ENCODE measurements at places on chromosomes 6 and 20.
A peak's percentile ranks its signal among the peaks of the same experiment; 100 is the strongest.

GRCh38 chr20:62200491-62201172 is 17.8 kb downstream of the MTG2 start:
- DNase-seq: no peak

DNA sequence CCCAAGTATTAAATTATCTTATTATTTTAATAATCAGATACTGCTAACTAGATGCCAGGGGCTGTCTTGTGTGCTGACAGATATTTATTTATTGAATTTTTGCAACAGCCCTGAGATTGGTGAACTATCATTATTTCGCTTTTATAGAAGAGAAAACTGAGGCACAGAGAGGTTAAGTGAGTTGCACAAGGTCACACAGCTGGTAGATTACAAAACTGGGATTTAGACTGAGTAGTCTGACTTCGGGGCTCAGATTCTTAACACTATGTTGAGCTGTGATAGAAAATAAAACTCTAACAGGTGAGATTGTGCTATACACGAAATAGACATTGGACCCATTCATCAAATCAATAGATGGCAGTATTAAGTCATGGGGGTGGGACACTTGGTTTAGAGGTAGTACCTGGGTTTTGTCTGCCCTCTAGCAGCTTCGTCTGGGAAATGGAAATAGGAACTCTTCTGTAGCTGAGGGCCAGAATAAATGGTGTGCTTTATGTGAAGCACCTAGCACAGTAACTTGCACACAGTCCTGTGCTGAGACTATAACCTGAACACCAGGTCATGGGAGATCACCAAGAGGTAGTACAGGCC is 113.4 kb downstream of the B3GAT2 start:
- DNase-seq: no peak

- DNase-seq: peak; percentile 34
These were observed 57.2 kb upstream of the ARHGAP18 start for GRCh38 chr6:129766959-129767728.

DNA sequence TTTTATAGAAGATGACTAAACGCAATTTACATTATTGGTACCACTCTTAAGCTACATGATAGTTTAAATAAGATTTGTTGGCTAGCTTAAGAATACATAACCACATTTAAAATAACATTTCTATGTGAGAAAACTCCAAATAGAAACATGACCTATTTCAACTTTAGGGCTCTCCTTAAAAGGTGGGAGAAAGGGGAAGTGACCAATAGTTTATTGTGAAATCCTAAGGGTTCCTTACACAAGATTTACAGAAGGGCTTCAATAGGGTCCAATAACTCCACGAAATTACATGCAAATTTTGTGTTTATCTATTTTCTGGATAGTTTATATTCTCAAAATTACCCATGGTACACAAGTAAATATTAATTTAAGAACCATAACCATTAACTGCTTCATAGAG is 91.6 kb upstream of the DST start:
- no peak for DNase-seq

DNA sequence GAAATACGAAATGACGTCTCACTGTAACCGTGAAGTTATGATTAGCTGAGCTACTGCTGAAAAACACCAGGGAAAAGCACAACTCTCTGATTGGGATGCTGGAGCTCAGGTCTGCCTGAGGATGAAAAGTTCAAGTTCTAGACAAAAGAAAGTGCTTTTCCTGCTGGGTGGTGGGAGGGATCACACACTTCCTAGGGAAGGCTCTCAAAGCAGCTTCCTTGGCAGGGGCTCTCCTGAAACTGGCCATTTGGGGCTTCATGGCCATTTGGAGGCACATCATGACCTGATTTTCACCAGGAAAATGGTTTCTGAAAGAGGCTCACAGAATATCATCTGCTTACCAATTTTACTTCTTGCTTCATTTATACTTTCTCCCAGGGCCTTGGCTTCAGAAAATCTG is 97.1 kb upstream of the KCNK16 start:
- DNase-seq: no peak

DNA sequence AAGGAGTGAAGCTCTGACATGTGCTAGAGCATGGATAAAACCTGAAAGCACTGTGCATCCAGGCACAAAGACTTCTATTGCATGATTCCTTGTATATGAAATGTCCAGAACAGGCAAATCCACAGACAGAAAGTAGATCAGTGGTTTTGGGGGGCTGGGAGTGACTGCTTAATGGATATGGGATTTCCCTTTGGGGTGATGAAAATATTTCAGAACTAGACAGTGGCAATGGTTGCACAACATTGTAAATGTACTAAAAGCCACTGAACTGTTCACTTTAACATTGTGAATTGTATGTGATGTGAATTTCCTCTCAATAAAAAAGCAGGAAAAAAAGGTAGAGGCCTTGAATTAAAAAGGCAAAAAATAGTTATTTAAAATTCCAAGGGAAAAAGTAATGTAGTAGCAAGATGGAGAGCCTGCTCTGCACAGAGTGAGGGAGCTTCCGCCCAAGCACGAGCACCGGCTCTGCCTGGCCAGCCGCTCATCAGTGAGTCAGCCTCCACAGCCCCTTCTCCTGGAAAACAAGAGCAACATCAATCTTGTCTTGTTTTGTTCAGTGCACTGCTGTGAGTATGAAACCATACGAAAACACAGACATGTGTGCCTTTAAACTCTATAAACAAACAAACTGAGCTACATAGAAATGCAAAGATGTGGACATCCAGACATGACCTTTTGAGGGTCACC is 74.6 kb upstream of the THBS2 start:
- no peak for DNase-seq

DNA sequence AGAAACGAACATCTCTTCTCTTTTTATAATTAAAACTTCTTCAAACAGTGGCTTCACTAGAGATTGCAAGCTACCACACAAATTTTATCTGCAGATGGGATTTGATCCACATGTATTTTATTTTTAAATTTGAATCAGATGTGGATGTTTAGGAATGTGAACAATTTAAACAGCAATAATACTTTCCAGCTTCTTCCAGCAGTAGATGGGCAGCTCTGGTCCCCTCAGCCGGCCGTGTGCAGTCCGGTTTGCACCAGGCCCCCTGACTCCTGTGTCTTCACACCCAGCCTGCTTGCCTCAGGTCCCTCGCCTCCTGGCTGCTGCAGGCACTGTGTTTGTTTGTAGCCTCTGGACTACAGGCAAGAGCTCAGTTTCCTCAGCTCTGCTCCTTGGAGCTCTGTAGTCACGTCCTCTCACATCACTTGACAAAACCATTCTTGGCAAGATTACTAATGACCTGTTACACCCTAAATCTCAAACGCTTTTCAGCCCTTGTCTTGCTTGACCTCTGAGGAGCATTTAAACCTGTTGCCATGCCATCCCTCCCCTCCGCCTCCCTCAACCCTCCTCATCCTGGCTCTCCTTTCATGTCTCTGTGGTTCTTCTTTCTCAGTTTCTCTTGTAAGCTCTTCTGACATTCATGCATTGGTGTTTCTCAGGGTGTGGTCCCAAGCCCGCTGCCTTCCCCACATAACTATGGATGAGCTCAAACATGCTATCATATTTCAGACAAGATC is 13.2 kb upstream of the ZBTB24 start:
- DNase-seq: no peak

- no peak for DNase-seq
These were observed 487.6 kb downstream of the TFAP2A start for GRCh38 chr6:9927275-9927674.

DNA sequence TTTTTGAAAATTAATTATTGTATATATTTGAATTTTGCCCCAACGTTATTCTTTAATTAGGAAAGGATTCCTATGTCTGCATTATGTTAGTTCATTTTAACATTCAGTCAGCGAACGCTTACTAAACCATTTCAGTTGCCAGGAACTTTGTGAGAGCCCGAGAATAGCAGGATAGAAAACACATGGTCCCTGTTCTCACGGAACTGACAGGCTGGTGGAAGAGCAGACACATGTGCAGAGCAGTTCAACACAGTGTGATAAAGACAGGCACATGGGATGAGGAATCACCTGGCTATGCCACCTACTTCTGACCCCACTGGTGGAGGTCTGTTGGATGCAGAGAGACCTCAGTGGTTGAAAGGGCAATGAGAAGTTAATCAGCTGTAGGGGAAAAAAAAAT is 367.2 kb downstream of the EPM2A start:
- no peak for DNase-seq

GRCh38 chr6:127297502-127298070 is 30.9 kb downstream of the RNF146 start:
- no peak for DNase-seq

DNA sequence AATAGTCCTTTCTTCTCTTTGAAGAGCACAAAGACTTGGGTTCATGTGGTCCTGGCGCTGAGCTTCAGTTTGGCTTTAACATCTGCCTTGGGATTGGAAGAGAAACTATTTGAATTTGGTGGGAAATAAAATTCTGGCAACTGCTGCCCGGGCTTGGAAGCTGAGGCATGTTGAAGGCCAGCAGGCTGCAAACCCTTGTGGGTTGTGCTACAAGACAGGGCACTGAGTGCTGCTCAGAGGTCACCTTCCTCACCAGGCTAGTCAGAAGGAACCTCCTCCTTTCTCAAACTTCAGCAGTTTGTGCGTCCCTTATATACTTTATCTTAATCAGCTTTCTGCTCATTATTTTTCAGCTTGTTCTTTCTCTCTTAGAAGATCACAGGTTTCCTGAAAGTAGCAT is 238.4 kb upstream of the TBX18 start:
- no peak for DNase-seq

DNA sequence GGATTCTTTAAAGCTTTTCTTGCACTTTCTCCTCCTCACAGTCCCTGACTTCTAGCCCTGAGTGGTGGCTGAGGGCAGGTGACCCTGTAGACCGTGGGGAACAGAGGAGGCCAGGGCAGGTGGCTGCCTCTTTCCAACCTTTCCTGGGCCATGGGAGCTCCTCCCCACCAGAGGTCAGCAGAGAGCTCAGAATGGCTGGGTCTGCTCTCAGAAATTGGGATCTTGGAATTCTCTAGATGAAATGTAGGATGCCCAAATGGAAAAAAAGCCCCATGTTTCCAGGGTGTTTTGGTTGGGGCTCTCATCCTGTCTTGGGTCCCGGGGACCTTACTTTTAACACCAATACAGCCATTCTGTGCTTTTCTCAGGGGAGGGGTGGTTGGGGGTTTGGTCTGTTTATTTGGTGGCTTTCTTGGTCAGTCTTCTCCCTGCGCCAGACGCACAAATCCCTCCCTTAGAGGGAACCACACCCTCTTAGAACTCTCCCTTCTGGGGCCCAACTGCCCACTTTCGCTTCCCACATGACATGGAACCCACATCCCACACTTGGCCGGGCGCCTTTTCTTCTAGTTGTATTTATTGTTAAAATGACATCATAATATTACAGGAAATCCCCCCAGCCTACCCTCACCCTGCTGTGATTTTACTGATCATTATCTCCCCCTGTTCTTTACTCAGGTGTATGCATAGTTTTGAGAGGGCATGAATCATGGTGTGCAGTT is 17.9 kb downstream of the GNAS start:
- DNase-seq: peak; percentile 39

- no peak for DNase-seq
These were observed 424.8 kb downstream of the CBLN4 start for GRCh38 chr20:55580475-55580874.

- no peak for DNase-seq
These were observed 4.8 kb downstream of the TRPC4AP start for GRCh38 chr20:35087791-35088190.

DNA sequence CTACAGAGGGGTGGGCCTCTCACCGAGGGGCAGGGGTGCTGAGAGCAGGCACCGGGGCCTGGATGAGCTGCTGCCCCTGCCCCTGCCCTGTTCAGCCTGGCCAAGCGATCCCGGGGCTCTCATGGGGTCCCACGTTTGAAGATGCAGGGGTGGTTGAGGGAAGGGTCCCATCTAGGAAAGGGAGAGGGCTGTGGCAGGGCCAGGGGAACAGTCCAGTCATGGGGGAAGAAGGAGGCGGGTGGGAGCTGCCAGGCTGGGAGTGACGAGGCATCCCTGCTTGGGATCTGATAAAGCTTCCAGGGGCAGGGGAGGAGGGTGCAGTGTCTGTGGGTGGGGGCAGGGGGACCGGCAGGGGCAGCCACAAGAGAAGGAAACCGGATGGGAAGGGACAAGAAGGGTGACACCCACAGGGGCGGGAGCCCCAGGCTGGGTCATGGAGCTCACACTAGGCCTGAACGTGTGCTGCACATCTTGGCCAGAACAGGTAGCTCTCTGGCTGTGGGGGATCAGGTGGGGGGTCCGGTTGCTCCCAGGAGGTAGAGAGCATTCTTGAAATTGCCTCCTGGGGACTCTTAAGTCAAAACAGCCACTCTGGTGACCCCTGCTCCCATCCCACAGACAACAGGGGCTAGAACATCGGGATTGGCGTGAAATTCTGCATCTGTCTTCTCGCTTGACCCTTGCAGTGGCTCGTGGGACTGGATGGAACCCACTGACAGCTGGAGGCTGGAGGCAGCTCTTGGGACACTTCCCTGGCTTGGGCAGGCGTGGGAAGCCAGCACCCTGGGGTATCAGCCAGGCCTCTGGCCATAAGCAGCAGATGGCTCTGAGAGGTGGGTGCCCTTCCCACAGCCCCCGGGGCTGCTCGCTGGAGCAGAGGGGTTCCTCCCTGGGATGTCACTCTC is 58.0 kb upstream of the GATA5 start:
- DNase-seq: no peak

GRCh38 chr6:80094017-80094416 is 12.5 kb upstream of the BCKDHB start:
- DNase-seq: no peak

DNA sequence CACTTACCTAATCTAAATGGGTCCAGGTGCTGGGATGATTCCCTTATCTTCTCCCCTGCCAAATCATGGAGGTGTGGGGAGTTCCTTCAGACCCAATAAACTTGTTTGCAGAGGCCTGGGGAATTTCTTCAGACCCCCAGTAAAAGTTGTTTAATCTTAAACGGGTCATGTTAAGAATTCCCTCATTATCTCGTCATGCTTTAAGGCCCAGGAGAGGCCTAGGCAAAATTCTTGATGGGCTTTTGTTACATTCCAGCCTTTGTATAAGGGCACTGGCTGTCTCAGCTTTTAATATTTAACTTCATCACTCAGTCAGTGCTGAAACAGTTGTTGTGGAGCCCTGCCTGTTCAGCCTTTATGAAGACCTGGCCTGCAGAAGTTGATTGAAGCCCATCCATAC is 11.0 kb upstream of the SLC35B3 start:
- no peak for DNase-seq

- DNase-seq: no peak
These were observed 85.4 kb upstream of the PRSS16 start for GRCh38 chr6:27161946-27162603.

- no peak for DNase-seq
These were observed 1.1 kb upstream of the PHF10 start for GRCh38 chr6:169725125-169726048.

DNA sequence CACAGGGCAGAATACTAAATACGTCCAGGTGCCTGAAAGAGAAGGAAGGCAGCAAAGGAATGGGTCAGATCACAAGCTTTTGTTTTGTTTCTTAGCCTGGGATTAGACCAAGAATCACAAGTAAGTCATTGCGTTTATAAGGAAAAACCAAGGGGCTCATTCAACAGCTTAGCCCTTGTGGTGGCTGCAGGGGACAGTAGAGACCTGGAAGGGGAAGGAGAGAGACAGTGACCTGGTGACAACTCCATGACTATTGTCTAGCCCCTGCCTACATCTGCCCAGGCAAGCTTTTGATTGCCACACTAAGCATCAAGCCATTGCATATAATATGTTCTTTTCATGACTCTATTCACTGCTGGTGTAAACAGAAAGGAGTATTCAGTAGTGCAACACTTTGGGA is 30.2 kb upstream of the TBC1D7 start:
- DNase-seq: no peak

Data from activated CD4-positive, alpha-beta T cell treated with anti-CD3 and anti-CD28 coated beads for 1 hour (primary cell).